ENCODE measurements at places on chromosomes 12 and 14.

GRCh38 chr14:101193845-101194372 is 290.4 kb upstream of the RTL1 start:
- no peak for DNase-seq

GRCh38 chr12:4119157-4119761 is 154.3 kb upstream of the CCND2 start:
- no peak for DNase-seq

- peak; percentile 95 for DNase-seq
Measured at GRCh38 chr12:53352331-53353256, 16.4 kb upstream of the SP7 start.

DNA sequence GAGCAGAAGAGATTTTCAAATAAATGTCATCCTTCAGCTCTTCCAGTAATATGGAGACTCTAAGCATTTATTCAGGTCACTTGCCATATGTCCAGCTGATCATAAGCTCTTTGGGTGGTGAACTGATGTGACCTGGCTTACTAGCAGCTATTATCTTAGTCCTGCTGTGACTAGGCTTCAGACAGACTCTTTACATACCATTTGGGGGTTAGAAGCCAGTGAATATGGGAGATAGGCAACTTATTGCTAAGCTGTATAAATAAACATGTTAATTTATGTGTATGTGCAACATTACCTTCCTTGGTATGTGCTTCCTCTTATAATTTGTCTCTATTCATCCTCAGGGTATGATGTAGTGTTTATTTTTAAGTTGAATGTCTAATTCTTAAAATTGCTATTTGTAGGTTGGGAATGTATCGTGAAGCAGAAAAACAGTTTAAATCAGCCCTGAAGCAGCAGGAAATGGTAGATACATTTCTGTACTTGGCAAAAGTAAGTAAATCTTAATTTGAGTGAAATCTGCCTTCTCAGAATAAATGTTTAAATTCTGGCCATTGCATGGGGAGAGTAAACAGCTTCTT is 32.4 kb downstream of the TTC8 start:
- no peak for DNase-seq

DNA sequence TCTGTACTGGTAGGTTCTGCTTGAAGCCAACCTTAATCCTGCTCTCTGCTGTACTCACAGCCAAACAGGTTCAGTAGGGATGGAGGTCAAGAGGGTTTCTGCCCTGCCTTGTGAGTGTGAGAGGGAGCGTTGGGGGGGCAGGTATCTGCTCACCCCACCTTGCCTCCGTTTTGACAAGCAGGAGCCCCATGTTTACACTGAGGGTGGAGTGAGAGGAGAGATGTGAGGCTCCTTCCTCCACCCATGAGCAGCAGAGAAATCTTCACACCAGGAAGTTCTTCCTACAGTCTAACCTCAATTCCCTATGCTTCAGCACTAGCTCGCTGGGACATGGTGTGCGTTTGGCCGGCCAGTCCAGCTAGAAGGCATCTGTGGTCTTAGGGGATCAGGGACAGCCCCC is 4.2 kb downstream of the KRT80 start:
- DNase-seq = no peak

- DNase-seq = peak; percentile 75
Measured at GRCh38 chr12:106135075-106135474, 3.7 kb downstream of the NUAK1 start.

DNA sequence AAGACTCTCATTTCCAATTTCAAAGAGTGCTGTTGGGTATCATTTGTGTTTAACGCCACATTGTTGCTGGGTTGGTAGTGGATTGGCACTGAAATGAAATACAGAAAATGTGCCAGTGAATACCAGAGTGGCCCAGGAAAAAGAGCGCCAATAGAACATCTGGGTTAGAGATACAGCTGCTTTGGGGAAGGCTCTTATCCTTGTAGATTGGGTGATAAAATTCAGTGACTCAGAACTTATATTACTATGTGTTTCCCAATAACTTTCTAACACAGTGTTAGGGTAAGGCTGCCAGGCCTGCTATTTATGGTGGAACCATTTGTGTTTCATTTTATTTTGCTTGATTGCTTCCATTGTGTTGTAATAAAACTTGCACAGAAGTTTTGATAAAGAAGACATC is 168.2 kb upstream of the SSTR1 start:
- no peak for DNase-seq

DNA sequence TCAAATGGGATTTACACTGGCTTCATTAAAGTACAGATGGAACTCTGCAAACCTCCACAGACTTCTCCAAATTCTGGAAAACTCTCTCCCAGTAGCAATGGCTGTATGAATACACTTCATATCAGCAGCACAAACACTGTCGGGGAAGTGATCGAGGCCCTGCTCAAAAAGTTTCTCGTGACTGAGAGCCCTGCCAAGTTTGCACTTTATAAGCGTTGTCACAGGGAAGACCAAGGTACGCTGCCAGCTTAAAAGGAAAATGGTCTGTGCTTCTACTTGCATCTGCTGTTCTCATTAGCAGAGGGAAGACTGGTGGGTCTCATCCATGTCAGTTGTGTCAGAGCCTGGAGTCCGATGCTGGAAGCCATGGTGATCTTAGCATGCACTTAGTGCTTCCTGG is 71.0 kb downstream of the GNS start:
- no peak for DNase-seq

DNA sequence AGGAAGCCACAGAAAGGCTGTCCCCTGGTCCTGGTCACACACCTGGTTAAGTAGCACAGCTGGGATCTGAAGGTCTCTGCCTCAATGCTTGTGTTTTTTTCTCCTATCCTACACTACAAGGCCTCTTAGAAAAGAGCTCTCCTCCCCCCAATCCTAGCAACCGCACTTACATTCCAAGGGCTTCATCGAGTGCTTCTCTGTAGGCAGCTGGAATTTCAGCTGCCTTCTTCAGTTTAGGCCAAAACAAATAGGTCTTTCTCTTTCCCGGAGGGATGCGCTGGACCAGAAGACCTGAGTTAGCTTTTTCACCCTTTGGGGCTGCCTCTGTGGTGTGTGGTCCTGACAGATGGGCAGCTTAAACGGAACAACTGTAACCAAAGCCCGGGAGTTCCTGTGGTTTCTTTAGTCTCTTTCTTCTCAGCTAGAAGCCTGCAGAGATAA is 109.7 kb downstream of the GPATCH2L start:
- DNase-seq = no peak

- no peak for DNase-seq
Measured at GRCh38 chr12:126768517-126768916, 1498.5 kb upstream of the TMEM132C start.

DNA sequence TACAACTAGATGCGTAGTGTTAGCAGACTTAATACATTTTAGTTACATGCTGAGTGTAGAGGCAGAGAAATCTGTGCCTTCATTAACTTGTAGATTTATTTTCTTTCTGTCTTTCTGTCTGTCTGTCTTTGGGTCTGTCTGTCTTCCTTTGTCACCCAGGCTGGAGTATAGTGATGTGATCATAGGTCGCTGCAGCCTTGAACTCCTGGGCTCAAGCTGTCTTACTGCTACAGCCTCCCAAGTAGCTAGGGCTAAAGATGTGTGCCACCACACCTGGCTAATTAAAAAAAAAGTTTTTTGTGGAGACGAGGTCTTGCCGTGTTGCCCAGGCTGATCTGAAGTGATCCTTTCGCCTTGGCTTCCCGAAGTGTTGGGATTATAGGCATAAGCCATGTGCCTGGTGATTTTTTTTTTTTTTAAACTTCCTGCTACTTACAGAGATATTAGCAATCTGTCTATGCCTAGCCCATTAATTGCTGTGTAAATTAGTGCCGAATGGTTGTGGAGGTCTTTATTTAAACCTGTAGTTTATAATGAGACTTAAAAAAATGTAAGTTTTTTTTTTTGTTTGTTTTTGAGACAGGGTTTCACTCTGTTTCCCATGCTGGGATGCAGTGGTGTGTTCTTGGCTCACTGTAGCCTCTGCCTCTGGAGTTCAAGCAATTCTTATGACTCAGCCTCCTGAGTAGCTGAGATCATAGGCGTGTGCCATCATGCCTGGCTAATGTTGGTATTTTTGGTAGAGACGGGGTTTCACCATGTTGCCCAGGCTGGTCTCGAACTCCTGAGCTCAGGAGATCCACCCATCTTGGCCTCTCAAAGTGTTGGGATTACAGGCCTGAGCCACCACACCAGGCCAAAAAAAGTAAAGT is 22.8 kb downstream of the ERC1 start:
- no peak for DNase-seq

DNA sequence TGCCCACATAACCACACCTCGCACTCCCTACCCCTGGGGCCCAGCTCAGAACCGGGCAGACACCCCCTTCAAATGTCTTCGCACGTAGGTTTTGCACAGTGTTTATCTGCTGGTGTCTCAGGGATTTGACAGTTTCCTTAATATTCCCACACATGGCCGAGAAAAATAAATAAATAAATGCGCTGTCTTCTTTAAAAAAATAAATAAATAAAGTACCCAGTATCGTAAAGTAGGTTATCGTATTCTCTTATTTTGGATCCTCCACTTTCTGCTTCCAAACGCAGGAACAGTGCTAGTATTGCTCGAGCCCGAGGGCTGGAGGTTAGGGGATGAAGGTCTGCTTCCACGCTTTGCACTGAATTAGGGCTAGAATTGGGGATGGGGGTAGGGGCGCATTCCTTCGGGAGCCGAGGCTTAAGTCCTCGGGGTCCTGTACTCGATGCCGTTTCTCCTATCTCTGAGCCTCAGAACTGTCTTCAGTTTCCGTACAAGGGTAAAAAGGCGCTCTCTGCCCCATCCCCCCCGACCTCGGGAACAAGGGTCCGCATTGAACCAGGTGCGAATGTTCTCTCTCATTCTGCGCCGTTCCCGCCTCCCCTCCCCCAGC is 710 bp upstream of the FOS start:
- no peak for DNase-seq

DNA sequence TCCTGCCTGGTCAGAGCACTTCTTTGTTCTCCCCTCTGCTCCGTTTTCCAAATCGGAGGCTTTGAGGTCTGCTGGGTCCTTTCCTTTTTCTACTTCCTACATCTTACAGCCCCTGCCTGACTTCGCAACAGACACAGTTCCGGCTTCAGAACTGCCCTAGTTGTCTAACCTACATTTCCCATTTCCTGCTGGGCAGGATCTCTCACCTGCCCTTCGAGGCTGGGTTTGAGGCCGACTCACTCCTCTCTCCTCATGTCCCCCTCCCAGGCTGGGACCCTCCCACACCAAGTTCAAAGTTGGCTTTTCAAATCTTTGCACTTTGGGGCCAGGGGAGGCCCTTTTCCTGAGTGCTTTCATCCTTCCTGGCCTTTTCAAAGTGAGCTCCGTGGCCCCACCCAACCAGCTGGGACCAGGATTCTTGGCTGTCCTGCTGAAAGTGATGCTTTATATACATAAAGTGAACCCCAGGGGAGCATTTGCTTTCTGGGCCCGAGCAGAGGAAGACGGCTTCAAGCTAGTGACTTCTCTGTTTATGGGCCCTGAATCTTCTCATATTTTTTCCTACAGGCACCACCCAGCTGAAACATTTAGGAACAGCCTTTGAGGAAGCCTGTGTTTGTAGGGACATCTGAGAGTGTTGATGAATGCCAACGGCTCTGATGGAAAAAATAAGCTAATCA is 281.0 kb upstream of the CRY1 start:
- no peak for DNase-seq

- DNase-seq = no peak
Measured at GRCh38 chr12:129844662-129845220, 59.1 kb downstream of the TMEM132D start.

DNA sequence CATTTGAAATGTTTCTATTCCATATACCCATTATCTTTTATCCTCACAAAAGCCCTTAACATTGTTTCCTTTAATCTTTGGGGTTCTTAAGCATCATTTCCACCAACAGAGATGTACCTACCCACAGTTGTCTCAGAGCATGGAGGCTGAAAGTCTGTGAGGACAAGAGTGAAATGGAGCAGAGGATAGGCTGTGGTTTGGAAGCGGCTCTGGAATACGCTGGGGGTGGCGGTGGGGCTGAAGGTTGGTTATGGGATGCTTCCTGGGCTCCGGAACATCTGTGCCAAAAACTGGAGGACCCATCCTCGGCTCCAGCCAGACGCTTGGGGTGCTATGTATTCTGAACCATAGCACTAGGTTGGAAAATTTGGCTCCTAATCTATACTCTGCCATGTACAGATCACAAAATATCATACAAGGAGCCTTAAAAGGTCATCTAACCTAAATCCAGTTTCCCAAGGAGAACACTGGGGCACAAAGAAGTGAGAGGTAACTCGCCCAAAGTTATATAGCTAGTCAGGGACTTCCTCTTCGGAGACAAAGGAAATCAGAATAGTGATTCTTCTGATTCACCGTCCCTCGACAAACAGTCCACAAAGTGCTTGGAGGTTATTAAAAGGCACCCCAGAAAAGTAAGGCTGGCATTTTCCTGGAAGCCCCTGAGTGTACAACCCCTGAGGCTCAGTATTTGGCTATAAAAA is 2.5 kb downstream of the PPP1R3E start:
- DNase-seq = no peak

- DNase-seq = no peak
Measured at GRCh38 chr14:71324767-71325272, 417.6 kb downstream of the PCNX1 start.

Measured in spinal cord (tissue), 10 donors.